ENCODE measurements at places on chromosomes 3 and 15. TPM values are rescaled to one million over a fixed set of nuclear protein-coding genes. Genes with fewer than 3 reads are reported as not detected.

The SPSB4 gene
- not detected for total RNA-seq

The GPR15 gene
- 31.0 TPM for total RNA-seq

The ARGFX gene
- total RNA-seq, result not detected

The FAM219B gene
- total RNA-seq, result 65.8 TPM

DNA sequence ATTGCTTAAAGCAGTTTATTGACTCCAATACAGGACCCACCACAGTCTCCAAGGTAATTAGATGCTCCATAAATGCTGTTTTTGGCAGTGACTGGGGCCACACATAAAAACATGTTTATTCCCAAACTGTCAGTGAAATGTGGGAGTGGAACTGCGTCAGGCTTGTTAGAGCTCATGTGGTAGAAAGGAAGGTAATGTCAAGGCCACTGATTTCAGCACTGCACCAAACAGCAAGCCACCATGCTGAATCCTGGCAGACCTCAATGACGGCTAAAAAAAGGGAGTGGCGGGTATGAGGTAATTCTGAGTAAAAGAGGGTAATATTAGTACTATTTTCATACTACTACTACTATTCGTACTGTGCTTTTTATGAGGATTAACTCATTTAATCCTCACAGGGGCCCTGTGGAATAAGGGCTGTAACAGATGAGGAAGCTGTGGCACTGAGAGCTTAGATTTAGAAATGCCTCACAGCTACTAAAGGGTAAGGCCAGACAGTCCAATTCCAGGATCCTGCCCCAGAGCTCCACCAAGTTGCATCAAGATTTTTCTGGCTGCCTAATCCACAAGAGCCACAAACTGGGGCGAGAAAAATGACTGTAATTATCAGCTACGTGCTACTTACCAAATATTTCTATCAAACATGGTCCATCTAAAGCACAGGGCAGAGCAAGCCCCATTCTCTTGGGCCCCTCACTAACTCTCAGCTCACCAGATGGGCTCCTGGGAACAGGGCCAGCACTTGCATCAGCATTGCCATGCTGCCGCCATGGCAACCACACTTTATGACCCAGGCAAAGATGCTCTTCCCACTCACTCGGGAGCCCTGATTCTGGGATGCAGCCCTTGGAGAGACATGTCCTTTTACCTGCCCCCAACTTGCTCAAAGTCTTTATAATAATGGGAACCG is 83.6 kb upstream of the SPATA12 start:
- no peak for DNase-seq

GRCh38 chr15:52804526-52805081 is 14.5 kb upstream of the ONECUT1 start:
- no peak for DNase-seq

DNA sequence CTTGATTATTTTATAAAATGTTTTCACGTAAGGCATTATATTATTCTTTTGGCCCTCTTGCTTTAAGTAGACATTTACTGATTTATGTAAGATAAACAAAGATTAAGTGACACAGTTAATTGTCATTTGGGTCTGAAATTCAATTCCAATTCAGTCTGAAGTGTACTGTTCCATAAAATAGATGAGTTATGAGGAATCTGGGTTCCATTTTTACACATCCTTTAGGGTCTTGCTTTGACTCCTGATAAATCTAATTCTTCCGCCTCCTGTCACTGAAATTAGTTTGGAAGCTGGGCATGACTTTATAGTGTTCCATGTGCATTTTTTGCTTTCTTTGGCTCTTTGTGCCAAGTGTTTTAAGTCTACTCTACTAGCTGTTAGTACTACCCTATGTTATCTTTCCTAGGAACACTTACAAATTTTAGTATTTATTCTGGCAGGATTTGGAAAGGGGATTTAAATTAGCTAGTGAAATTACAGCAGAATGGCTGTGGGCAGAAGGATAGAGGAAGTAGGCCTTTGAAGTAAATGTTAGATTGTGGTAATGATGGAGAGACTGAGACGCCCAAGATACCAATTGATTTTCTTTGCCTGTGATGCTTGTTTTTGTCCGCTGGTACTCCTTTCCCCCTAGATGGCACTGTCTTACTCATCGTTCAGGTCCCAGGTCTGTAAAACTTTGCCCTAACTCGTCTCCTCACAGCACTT is 14.3 kb downstream of the ARL8B start:
- DNase-seq, result peak; percentile 56

GRCh38 chr3:10473581-10474274 is 31.7 kb downstream of the ATP2B2 start:
- no peak for DNase-seq

DNA sequence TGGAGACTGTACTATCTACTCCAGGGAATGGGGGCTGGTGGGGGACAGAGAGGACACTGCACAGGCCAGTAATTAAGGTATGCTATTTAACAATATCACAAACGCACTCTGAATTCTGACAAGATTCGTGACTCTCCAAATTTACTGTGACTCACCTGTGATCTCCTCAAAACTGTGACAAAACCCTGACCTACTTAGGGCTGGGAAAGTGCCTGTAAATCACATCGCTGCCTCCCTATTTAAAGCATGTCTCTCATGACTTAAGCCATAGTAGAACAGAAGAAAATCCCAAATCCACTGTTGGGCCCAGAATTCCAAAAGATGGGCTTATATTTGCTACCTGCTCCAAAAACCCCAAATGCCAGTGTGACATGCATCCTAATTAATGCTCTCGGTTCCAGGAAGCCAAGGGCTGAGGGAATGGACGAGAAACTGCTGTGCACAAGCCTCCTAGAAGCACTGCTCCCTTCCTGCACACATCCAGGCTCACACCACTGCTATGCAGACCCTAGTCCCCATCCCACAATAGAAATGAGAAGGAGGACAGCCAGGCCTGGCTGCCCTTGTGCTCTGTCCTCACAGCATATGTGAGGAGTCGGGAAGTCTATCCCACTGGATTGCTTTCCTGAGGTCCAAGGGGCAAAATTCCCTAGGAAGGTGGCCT is 187.7 kb upstream of the CHRNA7 start:
- no peak for DNase-seq

DNA sequence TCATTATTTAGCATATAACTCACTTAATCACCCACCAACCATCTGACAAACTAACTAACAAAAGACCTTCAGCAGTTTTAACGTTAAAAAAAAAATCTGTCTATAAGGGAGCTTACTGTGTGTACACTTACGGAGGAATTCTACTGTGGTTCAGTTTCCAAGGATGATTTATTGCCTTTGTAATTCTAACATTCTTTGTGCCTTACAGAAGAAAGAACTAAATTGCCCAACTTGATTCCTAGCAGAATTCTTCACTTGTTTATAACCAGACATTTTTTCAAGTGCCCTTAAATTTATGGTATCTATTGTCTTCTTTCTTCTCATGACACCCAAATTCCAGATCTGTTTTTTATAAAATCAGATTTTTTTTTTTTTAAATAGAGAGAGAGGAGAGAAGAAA is 119.7 kb upstream of the IGSF10 start:
- no peak for DNase-seq

- DNase-seq, result no peak
Observed at GRCh38 chr15:70127770-70128413, 30.2 kb upstream of the TLE3 start.

DNA sequence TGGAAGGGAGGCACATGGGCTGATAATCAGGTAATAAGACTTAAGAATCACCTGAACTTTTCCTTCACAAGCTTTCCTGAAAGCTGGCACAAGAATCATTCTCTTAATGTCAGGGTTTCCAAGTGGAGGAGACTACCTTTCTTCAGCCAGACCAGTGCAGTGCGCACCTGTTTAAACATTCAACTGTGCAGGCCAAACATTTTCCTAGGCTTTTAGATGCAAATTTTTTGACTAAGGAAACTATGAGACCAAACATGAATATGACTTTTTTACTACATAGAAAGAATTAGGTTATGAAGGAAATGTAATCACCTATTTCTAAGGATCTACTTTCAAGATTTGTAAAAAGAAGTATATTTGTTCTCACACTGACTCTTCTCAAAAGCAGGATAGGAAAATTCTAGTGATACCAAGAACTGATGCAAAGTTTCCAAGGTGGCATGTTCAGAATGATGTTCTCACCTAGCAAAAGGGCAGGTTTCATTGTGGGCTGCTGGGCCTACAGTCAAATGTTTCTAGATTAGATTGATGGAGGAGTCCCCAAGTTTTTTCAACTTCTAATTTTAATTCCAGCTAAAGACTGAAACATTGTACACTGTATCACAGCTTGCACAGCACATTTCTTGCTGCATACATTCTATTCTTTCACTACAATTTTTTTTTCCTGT is 339.1 kb downstream of the TIGIT start:
- DNase-seq, result no peak

DNA sequence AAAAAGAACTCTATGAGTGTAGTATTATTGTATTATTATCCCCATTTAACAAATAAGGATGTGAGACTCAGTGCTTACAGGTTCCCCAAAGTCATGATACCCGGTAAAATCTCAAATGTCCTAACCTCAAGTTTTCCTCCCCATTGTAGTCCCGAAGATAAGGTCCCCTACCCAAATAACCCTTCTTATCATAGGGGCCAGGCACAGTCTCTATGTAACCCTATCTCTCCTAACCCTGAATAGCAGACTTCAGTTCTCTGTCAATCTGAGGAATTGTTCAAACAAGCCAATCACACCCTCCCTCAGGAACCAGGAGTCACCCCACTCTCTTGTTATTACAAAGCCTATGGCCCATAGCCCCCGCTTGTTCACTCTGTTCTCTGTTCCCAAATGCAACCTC is 10.5 kb upstream of the SUSD5 start:
- DNase-seq, result no peak

DNA sequence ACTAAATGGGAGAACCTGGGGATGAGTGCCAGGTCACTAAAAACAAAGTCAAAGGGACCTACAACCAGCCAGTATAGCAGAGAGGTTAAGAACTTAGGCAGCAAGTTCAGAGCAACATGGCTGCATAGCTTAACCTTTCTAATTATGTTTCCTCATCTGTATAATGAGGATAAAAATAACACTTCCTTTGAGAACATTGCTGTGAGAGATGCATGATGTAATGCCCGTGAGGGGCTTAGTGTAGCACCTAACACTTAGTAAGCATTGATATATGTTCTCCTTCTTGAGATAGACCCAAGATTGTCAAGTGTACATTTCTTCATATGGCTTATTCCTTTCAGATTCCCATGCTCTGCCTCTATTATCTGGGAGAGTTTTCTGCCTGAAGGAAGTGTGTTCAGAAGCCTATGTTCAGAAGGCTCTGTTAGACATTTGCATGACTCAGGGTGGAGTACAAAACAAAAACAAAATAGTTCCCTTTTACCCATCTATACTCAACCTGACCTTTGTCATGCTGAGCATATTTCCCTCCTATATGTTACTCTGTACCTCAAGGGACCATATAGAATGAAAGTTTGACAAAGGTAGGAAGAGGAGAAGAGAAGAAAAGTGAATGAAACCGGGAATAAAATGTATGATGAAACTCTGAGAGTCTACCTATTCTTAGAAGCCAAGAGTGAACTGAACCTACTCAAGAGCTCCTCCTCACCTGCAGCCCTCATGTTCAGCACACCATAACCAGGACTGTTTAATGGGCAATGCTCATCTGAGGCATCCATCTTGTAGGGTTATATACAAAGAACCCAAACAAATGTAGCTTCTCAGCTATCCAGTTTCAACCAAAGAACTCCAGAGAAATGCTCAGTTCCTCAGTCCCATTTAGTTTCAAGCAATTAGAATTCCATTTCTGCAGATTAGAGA is 70.7 kb upstream of the KCNMB2 start:
- DNase-seq, result no peak

DNA sequence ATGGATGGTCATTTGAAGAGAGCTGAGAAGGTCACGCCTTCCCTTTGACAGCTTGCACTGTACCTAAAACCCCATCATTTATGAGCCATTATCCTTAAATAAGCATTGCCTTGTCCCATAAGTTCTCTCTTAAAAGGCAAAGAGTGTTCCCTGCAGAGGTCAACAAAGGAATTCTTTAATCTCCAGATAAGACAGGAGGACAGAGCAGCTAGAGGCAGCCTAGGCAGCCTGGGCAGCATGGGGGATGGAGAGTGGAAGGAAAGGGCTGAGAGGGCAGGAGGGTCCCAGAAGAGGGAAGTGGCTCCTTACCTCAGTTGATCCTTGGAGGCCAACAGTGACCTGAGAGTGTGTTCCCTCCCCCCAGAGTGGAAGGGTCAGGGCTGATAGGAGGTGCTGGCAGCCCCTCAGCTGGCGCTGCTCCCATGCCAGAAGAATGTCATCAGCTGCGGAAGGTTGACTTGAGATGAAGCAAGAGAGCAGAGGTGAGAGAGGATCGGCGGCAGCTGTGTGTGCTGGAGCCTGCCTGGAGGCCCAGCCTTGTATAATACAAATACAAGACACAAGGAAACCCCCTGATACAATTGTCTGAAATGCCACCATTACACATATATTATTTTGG is 12.8 kb downstream of the KBTBD13 start:
- no peak for DNase-seq

- no peak for DNase-seq
Observed at GRCh38 chr3:70360979-70361760, 48.7 kb upstream of the MDFIC2 start.

GRCh38 chr3:17845026-17845812 is 102.8 kb upstream of the TBC1D5 start:
- DNase-seq, result no peak

DNA sequence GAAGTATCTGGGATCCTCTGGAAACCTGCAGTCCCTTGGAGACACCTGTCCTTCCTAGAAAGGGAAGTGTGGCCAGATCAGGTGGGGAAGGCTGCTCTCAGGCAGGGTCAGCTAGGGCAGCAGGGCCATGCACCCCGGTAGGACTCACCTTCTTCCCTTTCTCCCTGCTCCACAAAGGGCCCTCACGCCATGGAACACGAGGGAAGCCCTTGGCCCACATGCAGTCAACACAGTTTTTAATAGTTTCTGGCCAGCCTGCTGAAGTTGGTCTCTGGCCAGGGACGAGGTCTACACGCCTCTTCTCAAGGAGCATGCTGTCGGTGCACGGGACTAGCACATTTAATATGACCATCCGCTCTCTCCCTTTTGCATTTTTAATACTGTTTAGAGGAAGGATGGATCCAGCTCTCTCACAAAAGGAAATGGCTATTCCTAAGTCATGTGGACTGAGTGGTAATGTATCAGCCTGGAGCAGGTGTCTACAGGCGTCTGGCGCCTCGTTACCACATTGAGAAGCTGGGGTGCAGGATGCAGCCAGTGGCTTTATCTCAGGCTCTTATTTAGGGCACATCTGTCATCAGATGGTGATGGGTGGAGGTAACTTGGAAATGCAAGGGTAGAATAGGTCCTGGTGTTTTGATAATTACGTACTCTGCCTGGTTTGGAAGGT is 153.9 kb downstream of the KLF13 start:
- no peak for DNase-seq

GRCh38 chr3:45994419-45995235 is 997 bp downstream of the FYCO1 start:
- peak; percentile 47 for DNase-seq

- DNase-seq, result no peak
Observed at GRCh38 chr3:161150001-161150525, 44.9 kb upstream of the B3GALNT1 start.

- no peak for DNase-seq
Observed at GRCh38 chr3:127137113-127137512, 55.8 kb upstream of the PRR23E start.

DNA sequence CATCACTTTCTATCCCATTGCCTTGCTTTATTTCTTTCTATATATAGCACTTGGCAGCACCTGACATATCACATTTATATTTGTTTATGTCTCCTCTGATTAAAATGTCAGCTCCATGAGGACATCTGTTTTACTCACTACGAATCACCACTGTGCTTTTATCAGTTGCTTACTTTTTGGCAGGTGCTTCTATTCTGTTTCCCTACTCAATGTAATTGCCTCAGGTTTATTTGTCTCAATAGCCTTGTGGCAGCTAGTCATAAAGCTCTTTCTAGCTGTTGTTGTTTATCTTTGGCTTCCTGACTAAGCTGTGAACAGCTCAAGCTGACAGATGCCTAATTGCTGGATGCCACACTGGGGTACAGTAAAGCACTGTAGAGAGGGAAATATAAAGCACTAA is 85.5 kb downstream of the VPS13C start:
- DNase-seq, result no peak
